BJ (cell line): ENCODE measurements at places on chromosomes 6 and 20.

GRCh38 chr6:56716229-56716628 lies 73.5 kb upstream of the DST start:
- DNase-seq = no peak

DNA sequence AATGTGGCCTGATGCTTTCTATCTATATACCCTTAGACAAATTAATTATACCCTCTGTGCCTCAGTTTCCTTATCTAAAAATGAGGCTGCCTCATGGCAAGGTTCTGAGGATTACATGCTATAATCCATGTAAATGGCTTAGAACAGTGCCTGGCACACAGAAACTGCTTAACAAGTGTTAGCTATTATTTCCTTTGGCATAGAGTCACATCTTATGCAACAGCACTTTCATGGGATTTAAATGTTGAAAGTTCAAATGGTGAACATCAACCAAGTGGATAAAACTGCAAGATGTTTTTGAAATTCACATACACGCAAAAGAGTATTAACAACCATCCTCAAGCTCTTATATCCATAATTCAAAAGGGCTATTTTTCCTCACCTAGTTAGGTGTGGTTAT lies 202.8 kb upstream of the JAG1 start:
- no peak for DNase-seq

DNA sequence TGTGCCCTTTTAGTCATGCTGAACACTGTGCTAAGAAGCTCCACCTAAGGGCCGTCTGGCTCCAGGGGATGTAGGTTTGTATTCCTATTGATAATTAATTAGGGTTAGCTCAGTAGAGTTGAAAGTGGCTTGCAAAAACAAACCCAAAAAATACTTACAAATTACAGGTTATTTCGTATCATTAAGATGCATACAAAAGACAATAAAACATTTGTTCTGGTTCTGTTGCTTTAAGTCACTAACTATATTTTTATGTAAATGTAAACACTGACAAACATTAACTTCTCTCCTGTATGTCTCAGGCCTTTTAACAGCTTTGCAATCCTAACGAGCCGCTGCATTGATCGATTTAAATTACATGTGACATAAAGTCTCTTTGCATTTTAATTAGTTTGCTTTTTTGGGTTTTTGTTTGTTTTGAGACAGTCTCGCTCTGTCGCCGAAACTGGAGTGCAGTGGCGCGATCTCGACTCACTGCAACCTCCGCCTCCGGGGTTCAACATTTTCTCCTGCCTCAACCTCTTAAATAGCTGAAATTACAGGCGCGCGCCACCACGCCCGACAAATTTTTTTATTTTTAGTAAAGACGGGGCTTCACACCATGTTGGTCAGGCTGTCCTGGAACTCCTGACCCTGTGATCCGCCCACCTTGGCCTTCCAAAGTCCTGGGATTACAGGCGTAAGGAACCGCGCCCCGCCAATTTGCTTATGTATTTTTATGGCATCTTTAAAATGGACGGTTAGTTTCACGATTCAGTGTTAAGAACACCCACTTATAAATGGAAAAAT lies 110.9 kb downstream of the HFE start:
- no peak for DNase-seq

DNA sequence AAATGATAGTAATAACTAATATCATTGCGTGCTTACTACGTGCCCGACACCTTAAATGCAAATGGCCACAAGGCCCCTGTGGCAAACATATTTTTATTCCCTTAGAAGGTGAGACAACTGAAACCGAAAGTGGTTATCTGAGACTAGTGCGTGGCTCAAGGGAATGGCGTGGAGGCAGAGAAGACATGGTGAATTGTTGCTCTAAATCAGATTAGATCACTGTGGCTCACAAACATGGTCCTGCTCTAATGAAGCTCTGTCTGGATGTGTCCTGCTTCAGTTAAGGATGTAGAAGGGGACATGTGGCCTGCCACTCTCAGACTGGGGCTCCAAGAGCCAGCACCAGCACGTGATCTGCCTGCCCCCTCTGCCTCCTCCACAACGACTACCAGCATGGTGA lies 124.2 kb upstream of the GMDS start:
- DNase-seq = no peak

GRCh38 chr20:25252686-25253421 lies 5.0 kb downstream of the PYGB start:
- DNase-seq = no peak

DNA sequence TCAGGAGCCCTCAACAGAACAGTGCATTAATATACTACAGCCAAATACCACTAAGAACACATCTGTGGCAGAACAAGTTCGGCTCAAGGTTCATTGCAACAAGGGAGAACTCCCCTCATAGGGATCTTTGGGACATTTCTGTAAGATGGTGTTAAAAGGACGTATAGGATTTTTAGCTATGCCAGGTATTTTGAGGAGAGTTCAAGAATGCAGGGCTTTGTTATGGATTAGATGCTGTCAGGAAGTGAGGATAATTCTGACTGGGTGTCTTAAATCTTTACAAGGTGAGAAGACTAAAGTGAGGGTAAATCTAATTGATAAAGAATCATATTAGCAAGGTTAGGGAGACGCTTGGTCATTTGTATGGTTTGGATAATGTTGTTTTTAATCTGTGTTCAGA lies 83.7 kb upstream of the AHI1 start:
- DNase-seq = no peak

- DNase-seq = no peak
These were observed at the start of gene CD93 for GRCh38 chr20:23086056-23086566. CD93 (minus strand) TSS chr20:23086324; CDS start chr20:23086192, 132 bp downstream.

DNA sequence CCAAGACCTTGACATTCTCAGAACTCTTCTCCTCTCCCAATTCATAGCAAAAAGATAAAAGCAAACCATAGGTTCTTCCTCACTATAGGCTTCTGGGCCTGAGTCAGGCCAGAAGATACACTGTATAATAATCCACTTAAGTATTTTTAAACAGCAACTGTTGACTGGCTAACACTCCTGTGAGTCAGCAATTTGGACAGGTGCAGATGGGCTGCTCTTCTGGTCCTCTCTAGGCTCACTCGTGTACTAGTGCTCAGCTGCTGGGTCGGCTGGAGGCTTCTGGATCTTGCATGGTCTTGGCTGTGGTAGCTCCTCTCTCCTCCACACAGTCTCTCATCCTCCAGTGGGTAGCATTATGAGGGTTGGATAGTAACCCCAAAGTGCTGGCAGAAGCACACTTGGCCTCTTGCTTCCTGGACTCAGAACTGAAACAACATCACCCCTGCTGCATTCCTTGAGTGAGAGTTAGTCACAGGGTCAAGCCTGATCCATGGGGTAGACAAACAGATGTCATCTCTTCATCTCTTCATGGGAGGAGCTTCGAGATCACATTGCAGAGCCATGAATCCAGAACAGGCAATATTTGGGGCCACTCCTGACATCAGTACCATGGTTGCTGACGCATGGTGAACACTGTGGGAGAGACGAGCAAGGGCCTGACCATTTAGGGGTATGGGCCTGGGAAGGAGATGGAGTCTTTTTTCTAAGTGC lies 86.9 kb downstream of the C6orf118 start:
- no peak for DNase-seq

DNA sequence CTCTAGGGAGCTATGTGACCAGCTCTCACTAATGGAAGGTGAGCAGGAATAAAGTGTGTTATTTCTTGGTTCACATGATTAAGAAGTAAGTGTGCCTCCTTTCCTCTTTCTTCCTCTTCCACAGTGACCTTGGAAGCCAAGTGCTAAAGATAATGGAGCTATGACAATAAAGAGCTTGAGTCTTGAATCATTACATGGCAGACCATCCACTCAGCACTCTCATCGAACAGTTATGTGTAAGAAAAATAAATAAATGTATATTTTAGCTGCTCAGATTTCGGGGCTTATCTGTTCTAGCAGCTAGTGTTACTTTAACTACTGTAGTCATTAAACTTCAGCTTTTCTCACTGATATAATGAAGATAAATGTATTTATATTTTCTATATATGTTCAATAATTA lies 72.9 kb downstream of the HDGFL1 start:
- DNase-seq = no peak

GRCh38 chr6:152474354-152474753 lies 162.8 kb downstream of the SYNE1 start:
- DNase-seq = no peak

- DNase-seq = no peak
These were observed 45.9 kb upstream of the EMILIN3 start for GRCh38 chr20:41412324-41413120.

GRCh38 chr6:5710936-5711335 lies 295.8 kb downstream of the NRN1 start:
- no peak for DNase-seq

- no peak for DNase-seq
These were observed 727.3 kb downstream of the MAFB start for GRCh38 chr20:39961637-39962244.

DNA sequence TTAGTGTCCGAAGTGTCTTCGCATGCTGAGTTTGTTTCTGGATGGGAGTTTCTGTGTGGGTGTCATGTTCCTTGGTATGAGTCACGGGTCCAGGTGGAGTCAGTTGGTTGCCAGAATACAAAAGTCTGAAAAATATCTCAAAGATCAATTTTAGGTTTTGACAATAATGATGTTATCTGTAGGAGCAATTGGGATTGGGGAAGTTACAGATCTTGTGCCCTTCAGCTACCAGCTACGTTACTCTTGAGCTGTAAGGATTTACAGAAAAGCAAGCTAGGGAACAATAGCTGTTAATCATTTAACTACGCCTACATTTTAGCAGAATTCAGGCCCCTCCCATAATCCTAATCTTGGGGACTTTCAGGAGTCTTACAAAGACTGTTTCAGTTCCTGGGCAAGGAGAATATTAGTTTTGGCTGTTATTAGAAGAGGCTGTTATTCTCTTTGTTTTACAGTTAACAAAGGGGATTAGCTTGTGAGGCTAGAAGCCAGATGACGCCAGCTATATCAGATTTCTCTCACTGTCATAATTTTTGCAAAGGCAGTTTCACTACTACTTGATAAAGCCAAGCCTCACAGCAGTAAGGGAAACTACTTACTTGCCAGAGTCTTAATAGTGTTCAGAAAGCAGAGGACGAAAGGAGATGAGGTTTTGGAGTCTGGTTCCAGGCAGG lies 15.4 kb upstream of the SLC22A16 start:
- DNase-seq = no peak

- no peak for DNase-seq
These were observed 37.2 kb downstream of the HM13 start for GRCh38 chr20:31551163-31552081.

DNA sequence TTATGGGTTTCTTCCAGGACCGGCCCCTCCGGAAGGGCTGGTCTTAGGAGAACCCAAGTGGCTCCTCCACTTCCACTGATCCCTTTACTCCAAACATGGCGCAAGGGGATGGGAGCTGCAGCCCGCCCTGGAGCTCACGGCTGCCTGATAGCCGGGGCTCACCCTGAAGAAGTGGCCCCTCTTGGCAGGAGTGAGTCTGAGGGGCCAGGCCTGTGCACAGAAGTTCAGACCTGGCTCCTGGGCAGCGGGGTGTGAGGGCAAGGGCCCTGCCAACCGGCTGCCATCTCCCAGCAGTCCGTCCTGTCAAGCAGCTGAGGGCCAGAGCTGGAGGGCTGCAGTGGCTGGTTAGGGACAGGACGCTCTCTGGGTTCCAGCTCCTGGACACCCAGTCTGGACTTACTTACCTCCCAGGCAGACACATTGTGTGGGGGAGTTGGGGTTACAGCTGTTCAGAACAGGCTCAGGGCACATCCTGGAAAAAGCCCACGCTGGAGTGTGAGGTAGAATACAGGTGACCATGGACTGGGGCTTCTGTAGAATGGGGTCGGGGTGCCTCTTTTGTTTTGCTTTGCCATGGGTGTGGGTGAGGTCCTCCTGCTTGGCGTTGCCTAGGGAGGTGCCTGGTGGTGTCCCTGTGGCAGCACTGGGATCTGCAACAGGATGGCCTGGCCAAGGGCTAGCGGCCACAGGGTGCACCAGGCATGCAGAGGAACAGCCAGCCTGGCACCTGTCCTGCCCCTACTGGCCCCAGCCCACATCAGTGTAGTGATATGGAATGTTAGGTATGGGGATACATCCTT lies 88.4 kb downstream of the ASXL1 start:
- DNase-seq = no peak

DNA sequence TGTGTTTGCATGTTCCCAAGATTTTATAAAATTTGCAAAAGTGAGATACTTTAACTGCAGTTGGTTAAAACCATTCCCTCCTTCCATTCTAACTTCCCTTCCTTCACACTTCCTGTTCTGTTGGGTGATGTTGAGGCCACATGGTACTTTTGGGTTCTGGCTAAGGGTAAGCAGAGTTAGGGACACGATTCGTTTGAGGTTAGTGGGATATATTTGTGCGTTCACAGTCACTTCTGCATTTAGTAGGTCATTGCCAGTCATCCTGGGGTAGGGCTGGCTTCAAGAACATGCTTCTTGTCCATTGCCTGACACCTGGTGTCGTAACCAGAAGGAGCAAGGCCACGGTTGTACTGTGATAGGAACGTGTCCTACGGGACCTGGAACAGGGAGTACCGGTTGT lies 340.1 kb downstream of the ZFAND3 start:
- DNase-seq = no peak

- no peak for DNase-seq
These were observed 34.1 kb downstream of the HFE start for GRCh38 chr6:26121141-26122004.

DNA sequence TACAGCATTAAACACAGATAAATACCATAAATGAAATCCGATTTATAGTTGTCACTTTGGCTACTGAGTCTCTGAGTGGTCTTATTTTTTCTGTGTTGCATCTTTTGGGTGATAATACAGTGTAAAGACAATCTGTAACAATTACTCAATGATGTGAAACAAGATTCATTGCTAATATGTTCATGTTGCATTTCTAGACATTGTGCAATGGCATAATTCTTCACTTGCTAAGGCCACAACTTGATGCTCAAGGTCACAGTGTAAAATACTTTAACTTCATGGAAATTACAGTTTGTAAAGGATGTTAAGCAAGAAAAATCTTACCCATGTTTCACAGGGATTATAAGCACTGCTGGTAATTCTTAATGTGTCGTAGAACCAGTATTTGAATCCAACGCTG lies 74.9 kb upstream of the SMLR1 start:
- no peak for DNase-seq

DNA sequence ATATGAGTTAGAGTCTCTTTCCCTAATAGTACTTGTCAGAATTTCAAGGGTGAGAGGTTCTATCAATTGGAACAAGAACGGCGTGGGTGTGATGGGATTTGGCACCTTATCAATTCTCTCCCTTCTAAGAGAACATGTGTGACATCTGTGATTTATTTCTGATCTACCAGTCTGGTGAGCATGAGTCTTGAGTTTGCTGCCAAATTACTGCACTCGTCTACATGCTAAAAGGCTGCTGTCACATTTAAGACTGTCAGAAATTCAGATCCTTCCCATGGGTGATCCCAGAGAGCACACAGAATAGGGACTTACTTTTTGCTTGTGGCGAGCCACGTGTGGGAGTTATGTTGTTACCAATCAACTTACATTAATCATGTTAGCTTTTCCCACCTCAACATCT lies 370.2 kb upstream of the SASH1 start:
- no peak for DNase-seq

DNA sequence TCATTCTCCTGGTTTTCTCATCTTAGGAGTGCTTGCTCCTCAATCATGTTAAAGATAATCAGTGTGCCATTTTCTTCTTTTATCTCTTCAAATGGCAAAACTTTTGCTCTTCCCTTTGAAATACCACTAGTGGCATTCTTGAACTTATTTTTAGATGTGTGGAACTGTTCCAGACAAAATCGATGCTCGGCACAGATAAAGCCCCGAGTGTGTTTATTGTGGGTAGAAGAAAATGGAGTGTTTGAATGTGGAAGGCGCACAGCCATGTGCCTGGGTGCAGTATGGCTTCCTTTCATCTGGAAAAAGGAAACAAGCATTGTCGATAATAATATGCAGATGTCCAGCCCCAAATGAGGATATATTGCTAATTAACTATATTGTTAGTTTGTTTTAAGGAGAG lies 42.4 kb downstream of the ISM1 start:
- no peak for DNase-seq

GRCh38 chr6:36247693-36248092 lies 22.2 kb upstream of the PNPLA1 start:
- no peak for DNase-seq
